Activated naive CD4-positive, alpha-beta T cell treated with anti-CD3 and anti-CD28 coated beads, Interleukin-2, amount 50 U/mL, for 72 hours (primary cell): ENCODE measurements at places on chromosomes 4 and X. TPM values are rescaled to one million over a fixed set of nuclear protein-coding genes. Genes with fewer than 3 reads are reported as not detected.

SPACA5 gene
- not detected for total RNA-seq

EXOSC9 gene
- total RNA-seq, result 66.3 TPM

BMX gene
- not detected for total RNA-seq

- DNase-seq, result no peak
These were observed 38.5 kb downstream of the SLC9B1 start for GRCh38 chr4:102981005-102981404.

DNA sequence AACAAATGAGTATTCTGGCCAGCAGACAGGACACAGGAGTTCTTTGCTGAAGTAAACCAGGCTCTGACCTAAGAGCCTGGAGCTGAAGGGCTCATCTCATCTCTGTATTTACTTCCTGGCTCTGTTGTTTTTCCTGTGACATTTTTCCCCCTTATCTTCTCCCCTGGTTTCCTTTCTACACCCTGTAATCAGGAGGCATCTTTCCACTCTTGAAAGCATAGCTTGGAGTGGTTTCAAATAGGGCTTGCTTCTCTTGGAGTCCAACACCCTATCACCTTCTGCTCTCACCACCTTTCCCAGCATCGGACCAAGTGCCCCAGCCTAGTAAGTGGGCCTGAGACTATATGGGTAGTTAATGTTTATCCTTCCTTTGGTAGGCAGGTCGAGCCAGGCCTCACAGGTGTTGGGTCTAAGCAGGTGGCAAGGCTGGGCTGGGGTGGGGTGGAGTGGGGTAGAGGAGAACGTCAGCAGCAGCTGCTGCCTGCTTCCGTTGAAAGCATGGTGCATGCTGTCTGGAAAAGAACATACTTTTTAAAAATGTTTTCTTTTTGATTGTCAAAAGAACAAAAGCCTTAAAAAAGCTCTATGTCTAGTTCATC lies 1.2 kb downstream of the DRP2 start:
- no peak for DNase-seq

DNA sequence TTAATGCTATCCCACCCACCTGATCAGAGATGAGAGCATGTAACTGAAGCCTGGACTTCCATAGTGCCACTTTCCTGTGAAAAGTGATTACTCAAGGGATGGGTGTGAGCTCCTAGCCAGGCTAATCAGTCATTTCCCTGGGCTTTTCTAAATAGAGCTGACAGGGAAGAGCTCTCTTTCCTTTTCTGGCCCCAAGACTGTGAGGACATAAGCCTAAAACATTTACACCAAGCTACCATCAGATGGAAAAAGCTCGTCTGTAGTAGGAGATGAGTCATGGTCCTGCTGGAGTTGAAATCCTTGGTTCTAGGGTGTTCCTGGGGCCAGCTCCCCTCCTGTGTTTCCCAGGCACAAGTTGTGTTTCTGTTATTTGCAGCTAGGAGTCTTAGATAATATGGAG lies 52.4 kb upstream of the NDP start:
- DNase-seq, result no peak

GRCh38 chr4:3074846-3075651 lies 568 bp downstream of the HTT start:
- DNase-seq, result peak; percentile 65
